ENCODE measurements at places on chromosomes 16 and 17.

- no peak for DNase-seq
Observed at GRCh38 chr16:16933861-16934260, 536.9 kb downstream of the XYLT1 start.

DNA sequence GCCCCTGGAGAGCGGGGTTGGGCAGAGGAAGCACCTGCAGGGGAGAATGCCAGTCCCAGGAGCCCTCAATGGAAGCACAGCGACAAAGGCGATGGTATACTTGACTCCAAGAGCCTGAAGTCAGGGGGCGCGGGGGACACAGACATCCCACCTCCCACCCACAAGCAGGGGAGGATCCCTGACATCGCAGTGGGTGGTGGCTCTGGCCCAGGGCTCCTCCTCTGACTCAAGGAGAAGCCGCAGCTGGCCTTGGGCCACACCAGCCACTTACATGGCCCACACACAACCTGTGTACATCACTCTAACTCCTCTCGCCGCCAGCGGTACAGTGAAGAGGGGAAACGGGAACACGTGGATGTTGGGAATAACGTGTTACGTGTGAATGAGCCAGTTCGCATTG lies 44.3 kb downstream of the FZD2 start:
- DNase-seq = no peak

GRCh38 chr16:31269541-31269940 lies 9.8 kb downstream of the ITGAM start:
- DNase-seq = no peak

- DNase-seq = no peak
Observed at GRCh38 chr16:64092271-64092670, 1029.6 kb downstream of the CDH11 start.

DNA sequence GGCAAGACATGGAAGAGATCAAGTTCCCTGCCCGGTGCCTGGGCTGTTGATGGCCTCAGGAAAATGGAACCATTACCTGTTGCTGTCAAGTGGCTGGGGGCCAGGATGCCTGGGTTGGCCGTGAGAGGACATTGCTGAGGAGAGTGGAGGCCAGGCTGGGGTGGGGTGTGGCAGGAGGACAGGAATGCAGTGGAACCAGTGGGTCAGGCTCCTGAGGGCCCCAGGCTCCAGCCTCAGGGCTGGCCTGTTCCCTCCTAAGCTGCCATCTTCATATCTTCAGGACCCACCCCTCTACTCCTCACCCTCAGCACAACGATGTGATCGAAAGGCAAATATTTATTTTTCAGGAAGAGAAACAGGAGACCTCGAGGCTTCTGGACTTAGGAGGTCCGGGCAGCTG lies 8.5 kb upstream of the YPEL3 start:
- no peak for DNase-seq

DNA sequence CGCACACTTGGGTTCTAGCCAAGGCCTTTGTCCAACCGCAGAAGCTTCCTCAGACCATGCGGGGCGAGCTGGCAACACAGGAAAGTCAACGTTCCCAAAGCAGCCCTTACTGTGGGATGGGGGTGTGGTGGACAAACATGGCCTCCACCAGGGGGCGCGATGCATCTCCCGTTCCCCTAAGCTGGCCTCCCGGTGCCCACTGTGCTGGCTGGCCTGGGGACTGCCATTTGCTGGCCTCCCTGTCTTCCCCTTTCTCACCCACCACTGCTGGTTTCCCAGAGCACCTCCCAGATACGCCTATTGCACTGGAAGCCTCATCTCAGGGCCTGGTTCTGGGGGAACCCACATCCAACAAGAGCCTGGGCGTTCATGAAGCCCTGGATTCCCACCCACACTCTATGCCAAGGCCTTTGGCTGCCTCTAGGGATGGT lies 145.3 kb downstream of the IRF8 start:
- DNase-seq = peak; percentile 58

DNA sequence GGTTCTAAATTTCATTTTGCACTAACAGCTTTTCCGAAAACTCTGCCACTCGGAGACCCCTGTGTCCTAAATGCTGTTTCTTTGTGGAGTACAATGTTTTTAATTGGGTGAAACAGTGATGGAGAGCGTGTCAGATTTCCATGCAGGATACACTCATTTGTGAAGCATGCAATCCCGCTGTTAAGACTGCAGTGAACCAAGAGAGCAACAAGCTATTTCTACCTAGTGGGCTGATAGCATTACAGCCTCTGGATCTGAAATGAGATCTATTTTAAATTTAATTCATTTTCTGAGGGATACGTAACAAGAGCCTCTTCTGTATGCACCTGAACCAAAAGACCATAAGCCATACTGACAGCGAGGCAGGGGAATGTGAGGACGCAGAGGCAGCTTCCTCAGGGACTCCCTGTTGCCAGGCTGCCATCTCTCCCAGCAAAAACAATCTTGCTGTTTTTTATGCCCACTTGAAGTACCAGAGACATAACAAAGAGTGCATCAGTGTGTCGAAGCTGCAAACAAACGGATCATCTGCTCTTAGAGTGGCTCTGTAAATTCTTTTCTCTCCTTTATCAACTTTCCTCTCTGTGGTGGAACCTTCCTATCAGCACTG lies 199.9 kb upstream of the COX10 start:
- no peak for DNase-seq

- DNase-seq = no peak
Observed at GRCh38 chr17:40901981-40902474, 17.0 kb upstream of the KRT20 start.

DNA sequence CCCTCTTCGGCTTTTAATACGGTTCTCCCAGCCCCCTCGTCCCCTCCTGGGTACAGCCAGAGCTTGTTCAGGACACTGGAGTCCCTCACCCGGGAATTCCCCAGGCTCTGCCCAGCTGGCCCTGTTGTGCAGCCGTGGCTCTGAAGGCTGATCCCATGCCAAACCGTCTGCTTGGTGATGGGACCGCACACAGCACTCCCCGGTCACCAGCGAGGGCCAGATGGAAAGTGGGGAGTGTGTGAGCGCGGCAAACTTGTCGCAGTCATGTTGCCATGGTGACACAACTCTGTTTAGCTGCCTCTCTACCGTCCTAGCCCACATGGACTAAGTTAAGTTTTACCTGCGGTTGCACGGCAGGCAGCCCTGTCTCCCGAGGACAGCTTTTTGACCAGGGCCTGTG lies 107.9 kb downstream of the RAP1GAP2 start:
- DNase-seq = no peak

DNA sequence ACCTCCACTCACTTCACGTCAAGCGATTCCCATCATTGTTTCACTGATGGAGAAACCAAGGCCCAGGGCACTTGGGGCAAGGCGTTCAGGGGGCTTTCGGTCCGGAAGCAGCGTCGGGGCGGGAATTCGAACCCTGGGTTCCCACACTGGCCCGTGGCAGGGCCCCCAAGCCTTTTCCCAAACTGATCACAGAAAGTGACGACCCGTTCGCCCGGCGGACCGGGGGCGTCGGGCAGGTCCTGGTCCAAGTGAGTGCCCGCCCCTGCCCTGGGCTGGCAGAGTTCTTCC lies 856 bp upstream of the MON1B start:
- DNase-seq = no peak

DNA sequence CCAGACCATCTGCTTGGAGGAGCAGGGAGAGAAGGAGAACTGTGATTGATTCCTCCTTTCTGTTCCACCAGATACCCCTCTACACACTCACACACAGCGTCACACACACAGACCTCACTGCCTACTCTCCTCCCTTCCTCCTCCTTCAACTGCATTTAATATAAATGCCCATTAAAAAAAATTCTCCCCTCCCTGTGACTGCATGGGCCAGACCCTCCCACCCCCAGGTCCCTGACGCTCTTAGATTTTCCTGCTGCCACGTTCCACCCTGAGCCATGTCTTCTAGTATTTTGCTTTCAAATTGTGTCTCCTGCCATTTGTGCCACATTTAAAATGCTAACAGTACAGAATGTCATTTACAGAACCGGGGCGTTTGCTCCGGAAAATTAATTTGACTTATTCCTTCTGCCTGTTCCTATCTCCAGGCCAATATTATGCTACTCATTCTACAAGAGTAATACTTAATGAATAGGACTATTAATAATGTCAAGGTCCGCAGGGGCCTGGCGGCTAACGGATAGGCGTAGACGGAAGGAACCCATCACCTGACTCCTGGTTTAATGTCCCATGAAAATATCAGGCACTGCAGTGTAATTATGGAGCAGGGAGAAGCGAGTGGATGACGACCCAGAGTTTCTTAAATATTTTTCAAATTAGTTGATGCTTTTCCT lies 100.2 kb downstream of the MRM1 start:
- DNase-seq = no peak

DNA sequence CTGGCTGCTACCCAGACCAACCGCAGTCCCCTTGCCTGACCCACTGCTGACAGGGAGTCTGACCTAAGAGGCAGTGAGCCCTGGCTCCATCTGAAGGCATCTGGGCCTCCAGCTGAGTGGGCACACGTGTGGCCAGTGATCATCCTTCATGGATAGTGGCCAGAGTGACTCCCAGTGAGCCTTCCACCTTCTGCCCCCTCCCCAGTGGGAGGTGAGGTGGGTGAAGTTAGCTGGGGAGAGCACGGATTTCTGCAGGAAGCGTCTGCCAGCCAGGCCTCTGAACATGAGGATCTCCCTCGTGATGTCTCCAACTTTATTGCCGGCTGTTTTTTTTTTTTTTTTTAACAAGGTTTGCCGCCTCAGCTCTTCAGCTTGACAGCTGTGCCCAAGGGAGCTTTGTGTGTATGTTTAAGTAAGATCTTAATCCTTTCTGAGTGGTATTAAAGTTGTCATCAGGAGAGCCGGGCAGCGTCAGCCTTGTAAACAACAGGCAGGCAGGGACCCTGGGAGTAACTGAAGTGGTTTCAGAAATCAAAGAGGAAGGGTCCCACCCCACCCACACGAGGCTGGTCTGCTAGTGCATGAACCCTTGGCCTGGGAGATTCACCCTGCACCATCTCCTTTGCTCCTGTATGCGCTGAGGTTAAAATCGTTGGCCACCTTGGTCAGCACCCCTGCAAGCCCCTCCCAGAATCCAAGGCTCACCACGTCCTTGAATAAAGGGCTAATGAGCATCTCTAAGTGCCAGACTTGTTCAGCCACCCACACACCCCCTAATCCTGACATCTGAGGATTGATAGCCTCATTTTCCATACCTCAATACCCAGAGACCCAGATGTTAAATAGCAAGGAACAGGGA lies 33.3 kb downstream of the RHBDL3 start:
- DNase-seq = no peak

- DNase-seq = no peak
Observed at GRCh38 chr17:46764709-46765401, 53.6 kb downstream of the WNT3 start.

DNA sequence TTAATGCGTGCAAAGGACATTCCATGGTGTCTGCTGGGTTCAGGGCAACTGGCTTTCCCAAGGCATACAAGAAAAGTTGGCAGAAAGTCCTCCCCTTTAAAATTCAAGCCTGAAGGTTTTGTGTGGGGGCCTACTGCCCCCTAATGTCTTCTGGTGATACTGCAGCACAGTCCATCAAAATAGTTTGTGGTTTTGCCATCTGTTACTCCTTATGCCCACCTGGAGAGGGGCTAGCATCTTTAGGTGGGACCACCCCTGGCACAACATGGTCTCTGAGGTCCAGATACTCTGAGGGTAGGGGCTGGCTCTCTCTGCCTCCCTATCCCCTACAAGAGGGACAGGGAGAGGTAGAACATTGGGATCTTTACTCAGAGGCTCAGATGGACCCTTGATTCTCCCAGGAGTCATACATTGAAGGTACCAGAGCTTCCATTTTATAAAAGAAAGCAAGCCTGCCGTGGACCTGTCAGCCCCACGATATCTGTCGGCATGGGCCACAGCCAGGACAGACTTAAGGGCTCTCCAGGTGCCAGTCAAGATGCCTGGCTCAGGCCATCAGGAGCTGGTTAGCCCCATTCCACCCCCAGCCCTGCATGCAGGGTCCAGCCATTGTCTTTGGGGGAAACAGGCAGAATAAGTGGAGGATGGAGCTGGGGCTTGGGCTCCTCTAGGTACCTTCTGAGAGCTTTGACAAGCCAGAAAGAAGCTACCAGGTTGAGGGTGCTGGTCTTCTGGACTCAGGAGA lies 6.3 kb downstream of the ESRP2 start:
- DNase-seq = peak; percentile 41

DNA sequence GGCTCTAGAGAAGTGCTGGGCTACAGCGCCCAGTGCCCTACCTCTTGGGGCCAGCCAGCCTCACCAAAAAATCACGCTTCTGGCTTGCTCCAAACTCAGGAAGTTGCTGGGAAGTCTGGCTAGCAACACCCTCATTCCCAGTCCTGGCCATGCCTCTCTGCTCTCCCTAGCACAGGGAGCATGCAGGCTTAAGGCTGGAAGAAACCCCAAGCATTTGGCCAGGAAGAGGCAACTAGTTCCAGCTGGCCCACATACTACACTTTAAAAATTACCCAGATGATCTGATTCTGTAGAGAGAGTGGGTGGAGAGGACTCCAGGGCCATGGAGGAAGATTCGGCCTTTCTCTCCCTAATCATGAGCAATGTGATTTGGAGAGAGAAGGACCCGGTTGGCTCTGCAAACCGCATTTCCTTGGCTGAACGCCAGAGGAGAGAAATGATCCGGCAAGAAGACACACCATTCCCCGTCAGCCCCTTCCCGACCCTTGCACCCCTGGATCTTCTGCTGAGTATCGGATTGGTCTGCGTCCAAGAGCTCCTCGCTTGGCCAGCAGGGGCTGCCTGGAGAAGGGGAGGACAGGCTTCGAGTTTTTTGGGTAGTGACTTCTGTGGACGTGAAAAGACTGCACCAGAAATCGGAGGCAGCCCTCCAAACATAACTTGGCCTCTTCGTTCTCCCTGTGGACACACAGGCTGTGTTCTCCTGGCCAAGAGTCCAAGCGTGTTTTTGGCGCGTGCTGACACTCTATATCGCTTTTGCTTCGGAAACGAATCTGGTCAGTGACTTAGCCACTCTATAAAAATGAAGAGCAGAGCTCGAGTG lies 406.3 kb downstream of the WWOX start:
- DNase-seq = no peak

- DNase-seq = no peak
Observed at GRCh38 chr17:74145756-74146155, 57.7 kb upstream of the RPL38 start.

GRCh38 chr17:50182783-50183420 lies 17.1 kb downstream of the SGCA start:
- no peak for DNase-seq

GRCh38 chr17:27845264-27846041 lies 45.1 kb upstream of the NOS2 start:
- DNase-seq = no peak
